ENCODE measurements at places on chromosomes 13 and 19. TPM values are rescaled to one million over a fixed set of nuclear protein-coding genes. Genes with fewer than 3 reads are reported as not detected.

DNA sequence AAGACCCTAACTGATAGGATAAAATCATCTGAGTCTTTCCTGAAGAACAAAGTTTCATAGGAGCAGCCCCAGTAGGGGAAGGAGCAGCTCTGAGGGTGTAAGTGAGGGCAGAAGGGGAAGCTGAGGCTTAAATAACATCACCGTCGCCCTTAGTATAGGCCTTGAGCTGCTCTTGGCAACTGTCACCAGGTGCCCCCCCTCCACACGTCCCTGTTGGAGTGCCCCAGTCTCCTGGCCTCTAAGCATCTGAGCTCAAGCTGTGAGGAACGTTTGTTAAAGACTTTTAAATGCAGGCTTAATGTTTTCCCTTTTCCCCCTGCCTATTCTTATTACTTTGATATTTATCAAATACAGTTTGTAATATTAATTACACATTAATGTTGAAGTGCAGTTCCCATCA is 170.6 kb downstream of the ZIC5 start:
- H3K4me3 ChIP-seq: no peak overlapping the region
- no peak overlapping the region for H3K27ac ChIP-seq
- H3K27me3 ChIP-seq: no peaks in the 10 kb centered on the region
- H3K4me1 ChIP-seq: no peaks in the 10 kb centered on the region

GRCh38 chr13:106129273-106129672 is 406.2 kb downstream of the EFNB2 start:
- H3K4me3 ChIP-seq: no peak overlapping the region
- no peaks in the 10 kb centered on the region for H3K36me3 ChIP-seq
- no peaks in the 10 kb centered on the region for H3K27me3 ChIP-seq
- no peak overlapping the region for H3K27ac ChIP-seq
- H3K4me1 ChIP-seq: peaks cover 9% of the 10 kb centered on the region
- DNase-seq: no peak

The CTXN1 gene
- 0.56 TPM for total RNA-seq

The FCER2 gene
- total RNA-seq: not detected

GRCh38 chr19:46181388-46181779 is 33.3 kb downstream of the IGFL2 start:
- peaks cover 33% of the 10 kb centered on the region for H3K27me3 ChIP-seq
- peak; percentile 28 for DNase-seq
- H3K4me3 ChIP-seq: no peak overlapping the region
- no peaks in the 10 kb centered on the region for H3K4me1 ChIP-seq
- no peak overlapping the region for H3K27ac ChIP-seq

DNA sequence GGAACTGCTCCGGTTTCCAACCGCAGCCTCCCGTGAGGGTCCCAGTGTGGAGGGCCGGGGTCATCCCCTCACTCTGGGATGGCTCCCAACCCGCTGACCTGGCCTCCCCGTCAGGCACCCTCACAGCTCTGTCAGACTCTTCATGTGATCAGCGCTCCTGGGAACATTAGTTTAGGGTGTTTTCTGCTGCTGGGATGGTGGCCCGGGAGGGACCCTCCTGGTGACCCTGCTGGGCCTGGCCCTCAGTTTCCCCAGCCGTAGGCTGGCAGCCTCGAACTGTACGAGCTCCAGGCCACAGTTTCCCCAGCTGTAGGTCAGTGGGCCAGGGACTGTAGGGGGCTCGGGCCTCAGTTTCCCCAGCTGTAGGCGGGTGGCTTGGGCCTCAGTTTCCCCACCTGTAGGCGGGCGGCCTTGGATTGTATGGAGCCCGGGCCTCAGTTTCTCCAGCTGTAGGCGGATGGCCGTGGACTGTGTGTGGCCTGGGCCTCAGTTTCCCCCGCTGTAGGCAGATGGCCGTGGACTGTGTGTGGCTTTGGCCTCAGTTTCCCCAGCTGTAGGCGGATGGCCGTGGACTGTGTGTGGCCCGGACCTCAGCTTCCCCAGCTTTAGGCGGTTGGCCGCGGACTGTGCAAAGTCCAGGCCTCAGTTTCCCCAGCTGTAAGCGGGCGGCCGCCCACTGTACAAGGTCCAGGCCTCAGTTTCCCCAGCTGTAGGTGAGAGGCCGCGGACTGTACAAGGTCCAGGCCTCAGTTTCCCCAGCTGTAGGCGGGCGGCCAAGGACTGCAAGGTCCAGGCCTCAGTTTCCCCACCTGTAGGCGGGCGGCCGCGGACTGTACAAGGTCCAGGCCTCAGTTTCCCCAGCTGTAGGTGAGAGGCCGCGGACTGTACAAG is 1.3 kb upstream of the PTBP1 start:
- no peak overlapping the region for H3K27ac ChIP-seq
- peaks cover 15% of the 10 kb centered on the region for H3K4me1 ChIP-seq
- DNase-seq: no peak
- peaks cover 19% of the 10 kb centered on the region for H3K36me3 ChIP-seq
- H3K4me3 ChIP-seq: no peak overlapping the region

The KRTDAP gene
- total RNA-seq: not detected

The ZNF177 gene
- total RNA-seq: 0.83 TPM

The TMEM86B gene
- total RNA-seq: 0.18 TPM

GRCh38 chr13:27091451-27091850 is 80.2 kb downstream of the USP12 start:
- no peak for DNase-seq
- H3K4me1 ChIP-seq: peaks cover 2% of the 10 kb centered on the region
- no peaks in the 10 kb centered on the region for H3K27me3 ChIP-seq
- peaks cover 25% of the 10 kb centered on the region for H3K36me3 ChIP-seq
